Uterus (tissue), 4 donors: ENCODE measurements at places on chromosomes 11 and 22. TPM values are rescaled to one million over a fixed set of nuclear protein-coding genes. Genes with fewer than 3 reads are reported as not detected.

The ESAM gene
- total RNA-seq: 30.6 TPM

DNA sequence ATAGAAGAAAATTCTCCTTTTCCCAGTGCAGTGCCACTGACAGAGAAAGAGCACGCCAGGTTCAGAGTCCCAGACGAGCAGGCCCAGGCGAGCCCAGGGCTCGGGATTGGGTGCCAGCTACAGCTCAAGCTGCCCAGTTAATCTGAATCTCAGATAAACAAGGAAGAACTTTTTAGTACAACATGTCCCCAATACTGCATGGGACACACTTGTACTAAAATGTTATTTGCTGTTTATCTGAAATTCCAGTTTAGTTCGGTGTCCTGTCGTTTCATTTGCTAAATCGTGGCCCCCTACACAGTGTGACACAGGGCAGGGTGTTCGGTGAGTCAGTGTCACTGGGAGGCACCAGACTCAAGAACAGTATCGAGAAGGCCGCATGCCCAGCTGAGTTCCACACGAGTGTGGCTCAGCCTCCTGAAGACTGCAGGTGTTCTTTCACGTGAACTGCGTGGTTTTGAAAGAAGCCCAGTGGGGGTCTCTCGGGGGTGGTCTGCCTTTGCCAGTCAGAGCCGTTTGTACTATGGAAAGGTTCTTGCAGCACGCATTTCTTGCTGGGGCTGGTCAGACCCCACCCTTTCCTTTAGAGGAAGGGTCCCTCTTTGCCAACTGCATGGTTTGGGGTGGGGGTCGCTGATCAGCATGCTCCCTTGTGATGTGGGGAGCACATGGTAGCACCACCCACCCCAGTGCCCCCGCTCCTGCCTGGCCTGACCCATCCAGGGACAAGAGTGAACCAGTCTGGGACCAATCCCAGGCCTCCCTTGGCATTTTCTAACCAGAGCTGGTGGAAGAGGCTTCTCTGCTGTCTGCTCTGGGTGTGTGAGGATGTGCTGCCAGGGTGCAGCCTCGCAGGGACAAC lies 115.6 kb upstream of the B3GAT1 start:
- DNase-seq: no peak

DNA sequence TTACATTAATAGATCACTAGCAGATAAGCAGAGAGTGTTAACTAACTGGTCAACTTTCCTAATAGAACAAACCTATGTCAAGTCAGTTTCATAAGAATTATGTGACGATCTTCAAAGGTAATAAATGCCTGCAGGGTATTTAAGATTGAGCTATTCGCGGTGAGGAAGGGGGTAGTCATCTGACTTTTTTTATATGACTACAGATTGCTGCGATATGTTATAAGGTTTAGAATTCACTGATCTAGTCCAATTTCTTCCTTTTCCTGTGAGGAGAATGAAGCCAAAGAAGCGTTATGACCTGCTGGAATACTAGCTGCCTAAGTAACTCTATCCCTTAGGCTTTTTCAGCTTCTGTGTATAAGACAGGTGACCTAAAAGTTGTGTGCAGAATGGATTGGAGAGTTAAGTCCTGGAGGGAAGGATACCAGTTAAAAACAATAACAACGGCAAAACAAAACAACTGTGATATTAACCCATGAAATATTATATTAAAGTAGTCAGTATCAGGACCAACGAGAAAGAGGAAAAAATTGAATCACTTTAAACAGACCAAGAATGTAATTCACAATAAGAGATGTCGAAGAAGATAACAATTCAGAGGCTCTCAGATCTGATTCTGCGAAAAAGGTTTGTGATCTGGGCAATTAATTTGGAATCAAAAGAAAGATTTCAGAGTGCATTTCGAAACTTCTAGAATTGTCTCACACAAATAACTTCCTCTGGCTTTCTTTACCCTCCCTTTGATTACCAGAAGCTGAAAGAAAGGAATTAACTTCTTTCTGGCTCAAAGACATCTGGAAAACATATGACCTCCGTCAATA lies 630 bp downstream of the CASP4 start:
- DNase-seq: no peak

GRCh38 chr11:70159627-70160570 lies 43.2 kb upstream of the FADD start:
- DNase-seq: peak; percentile 63

- no peak for DNase-seq
These were observed 16.6 kb downstream of the SLC43A3 start for GRCh38 chr11:57410287-57410686.

The CRYBA4 gene
- total RNA-seq: not detected

The CAVIN3 gene
- 78.8 TPM for total RNA-seq

The JAM3 gene
- 52.1 TPM for total RNA-seq

DNA sequence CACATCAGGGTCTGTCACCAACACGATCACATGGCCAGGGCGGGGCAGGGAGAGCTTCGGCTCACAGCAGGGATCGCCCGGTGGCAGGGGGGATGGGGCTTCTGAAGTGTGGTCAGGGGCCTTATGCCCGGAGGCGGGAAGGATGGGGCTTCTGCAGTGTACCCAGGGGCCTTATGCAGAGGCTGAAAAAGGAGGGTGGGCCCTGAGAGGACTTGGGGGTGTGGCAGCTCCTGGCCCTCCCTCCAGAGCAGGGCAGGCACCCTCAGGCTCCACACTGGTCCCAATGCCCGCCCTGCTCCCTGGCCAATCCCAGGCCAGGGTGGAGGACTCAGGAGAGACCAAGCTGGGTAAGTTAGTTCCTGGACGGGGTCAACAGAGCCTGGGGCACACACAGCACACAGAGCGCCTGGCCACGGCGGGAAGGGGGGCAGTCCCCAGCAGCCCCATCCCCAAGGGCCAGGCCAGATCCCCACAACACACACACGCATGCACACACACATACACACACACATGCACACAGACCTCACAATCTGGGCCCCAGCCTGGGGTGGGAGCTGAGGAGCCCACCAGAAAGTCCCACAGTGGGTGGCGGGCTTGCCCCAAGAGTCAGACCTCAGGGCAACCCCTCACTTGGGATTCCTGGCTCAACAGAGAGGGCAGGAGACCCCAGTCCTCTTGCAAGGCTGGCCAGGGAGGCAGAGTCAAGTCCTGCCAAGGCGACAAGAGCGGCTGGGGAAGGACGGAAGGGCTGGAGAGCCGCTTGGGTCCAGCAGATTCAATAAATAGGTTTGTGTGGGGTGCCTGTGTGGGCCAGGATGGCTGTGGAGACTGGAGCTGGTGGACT lies 1.1 kb upstream of the CEND1 start:
- DNase-seq: no peak

The PHOX2A gene
- total RNA-seq: not detected

The NRGN gene
- total RNA-seq: not detected

DNA sequence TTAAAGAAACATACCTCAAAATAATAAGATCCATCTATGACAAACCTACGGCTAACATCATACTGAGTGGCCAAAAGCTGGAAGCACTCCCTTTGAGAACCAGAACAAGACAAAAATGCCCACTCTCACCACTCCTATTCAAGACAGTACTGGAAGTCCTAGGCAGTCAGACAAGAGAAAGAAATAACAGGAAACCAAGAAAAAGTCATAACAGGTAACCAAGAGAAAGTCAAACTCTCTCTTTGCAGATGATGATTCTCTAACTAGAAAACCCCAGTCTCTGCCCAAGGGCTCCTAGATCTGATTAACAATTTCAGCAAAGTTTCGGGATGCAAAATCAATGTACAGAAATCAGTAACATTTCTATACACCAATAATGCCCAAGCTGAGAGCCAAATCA lies 35.6 kb downstream of the TMEM123 start:
- DNase-seq: no peak

GRCh38 chr11:58057481-58057880 lies 26.7 kb downstream of the OR6Q1 start:
- DNase-seq: no peak

The STIP1 gene
- 69.9 TPM for total RNA-seq

- no peak for DNase-seq
These were observed 1.2 kb upstream of the GRK2 start for GRCh38 chr11:67264877-67265632.

DNA sequence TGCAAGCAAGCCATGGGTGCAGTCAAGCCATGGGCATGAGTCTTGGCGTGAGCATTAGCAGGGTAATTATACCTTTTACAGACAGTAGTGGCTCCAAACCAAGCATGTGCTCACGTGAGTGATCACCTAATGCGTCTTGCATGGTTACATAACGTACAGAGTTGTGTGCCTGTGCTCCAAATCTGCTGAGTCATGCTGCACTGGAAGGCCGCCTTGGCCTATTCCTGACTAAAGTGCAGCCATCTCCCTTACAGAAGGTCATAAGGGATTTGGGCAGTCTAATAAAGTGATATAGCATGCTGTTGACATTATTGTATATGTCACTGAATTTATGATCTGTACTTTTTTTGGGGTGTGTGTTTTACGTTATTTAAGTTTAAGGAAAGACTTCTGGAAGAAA lies 102.4 kb downstream of the ARHGAP42 start:
- DNase-seq: peak; percentile 23

GRCh38 chr11:64745189-64745520 lies 1.2 kb upstream of the RASGRP2 start:
- peak; percentile 67 for DNase-seq

GRCh38 chr11:110951950-110952503 lies 239.8 kb upstream of the ARHGAP20 start:
- no peak for DNase-seq

The APOA4 gene
- total RNA-seq: not detected

- DNase-seq: peak; percentile 68
These were observed 25.6 kb downstream of the ARRB1 start for GRCh38 chr11:75325713-75326438.

DNA sequence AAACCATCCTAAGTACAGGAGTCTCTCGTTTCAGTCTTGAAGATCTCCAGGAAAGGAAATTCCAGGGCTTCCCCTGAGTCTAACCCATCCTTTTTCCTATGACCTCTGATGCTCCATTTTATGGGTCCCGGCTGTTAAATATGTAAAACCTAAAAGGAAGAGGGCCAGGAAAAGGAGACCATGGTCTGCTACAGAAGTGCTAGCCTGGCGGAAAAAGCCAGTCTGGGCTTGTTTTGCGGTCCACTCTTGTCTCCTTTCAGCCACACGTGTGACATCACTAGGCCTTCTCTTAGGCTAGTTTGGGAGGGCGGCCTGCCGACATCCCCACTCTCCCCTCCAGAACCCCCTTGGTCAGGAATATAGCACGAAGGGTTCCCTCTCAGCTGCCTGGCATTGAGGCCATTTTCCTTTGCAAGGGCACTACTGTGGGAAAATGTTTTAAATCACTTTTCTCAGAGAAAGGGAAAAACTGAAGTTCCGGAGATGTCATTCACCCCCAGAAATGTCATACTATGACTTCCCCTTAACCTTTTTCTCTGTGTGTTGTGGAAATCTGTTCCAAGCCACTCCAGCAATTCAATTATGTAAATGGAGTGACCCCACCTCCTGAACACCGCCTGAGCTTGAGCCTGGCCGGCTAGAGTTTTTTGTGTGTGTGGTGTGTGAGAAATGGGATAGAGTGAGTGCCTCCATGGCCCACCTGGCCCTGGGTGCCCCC lies 86.9 kb downstream of the UBASH3B start:
- no peak for DNase-seq

DNA sequence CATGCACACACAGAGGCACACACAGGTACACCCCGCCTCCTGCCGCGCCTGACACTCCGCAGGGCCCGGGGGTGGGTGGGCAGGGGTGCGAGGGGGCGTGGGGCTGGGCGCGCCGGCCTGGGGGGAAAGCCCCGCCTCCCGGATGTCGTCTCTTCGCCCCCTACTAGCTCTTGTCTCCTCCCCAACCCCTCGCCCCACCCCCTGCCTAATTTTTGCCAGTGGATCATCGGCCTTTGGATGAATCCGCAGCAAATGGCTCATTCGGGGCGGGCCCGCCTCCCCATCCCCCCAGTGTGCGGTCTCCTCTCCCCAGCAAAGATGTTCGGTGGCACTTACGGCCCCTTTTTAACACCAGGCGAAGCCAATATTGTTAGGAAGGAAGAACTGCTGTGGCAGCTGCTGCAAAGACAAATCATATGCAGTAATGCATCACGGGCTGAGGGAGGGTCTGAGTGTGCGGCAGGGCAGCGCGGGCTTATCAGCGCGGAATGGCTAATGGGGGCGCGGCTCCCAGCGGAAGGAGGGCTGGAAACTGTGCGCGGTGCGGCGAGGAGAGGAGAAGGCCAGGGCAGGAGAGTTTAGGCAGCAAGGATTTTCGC lies 13.4 kb upstream of the NECTIN1 start:
- peak; percentile 32 for DNase-seq

- no peak for DNase-seq
These were observed 466.3 kb upstream of the ARHGAP42 start for GRCh38 chr11:100220801-100221200.

DNA sequence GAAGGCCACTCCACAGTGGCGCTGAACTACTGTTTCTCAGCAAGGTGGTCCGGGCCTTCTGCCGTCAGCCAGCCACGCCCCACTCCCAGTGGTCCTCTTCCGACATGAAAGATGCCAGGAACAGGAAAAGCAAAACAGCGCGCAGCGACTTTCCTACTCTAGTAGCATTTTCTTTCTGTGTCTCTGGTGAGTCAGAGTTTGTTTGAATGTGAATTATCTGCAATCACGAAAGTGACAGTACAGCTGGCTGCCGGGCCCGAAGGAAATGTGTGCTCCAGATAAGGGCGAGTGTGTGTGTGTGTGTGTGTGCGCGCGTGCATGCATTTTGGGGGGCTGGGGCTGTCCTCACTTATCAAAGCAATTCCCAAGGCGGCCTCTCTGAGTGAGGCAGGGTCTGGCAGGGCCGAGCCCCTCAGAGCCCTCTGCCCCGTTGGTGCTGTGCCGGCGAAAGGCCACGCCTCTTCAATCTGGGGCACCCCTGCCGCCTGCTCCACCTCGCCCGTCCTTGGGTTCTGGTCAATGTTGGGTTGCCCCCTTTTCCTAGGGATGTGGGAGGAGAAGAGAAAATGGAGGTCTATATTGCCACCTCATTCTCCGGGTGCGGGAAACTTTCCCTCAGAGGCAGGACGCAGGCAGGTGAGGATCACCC lies 288.5 kb downstream of the KIRREL3 start:
- no peak for DNase-seq

- DNase-seq: no peak
These were observed 6.3 kb upstream of the APOL5 start for GRCh38 chr22:35711336-35711735.

The CRELD2 gene
- 3.6 TPM for total RNA-seq

DNA sequence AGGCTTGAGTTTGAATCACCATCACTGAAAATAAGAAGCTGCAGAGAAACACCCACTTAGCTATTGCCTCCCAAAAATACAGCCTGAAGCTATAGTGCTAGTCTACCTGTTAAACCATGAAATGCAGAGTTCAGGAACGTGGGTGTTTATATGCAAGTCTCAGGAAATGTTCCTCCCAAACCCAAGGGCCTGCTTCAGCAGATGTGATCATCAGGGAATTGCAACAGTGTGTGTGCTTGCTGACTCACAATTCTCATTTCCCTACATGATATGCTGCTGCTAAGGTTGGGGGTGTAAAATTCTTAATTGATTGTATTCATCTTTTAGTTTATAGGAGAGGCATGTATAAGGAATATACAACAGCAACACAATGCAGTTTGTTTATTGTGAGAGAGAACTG lies 49.6 kb downstream of the NUP98 start:
- DNase-seq: no peak

DNA sequence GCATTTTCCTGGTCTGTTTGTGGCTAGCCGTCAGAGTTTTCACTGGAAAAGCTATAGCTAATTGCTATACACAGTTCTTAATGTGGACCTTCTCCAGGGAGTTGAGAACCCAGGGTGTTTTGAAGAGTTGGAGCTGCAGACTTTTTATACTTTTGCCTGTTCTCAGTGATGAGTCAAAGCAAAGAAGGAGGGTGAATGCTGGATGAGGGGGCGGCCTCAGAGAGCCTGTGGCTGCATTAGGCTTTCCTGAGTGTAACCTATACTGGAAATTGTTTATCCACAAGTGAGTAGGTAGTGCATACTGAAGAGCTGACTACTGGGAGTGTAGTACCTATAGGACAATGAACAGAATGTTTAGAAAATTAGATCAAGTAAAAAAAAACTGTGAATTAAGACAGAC lies 79.7 kb upstream of the HORMAD2 start:
- DNase-seq: no peak

The CDC42BPG gene
- under 0.01 TPM for total RNA-seq

The PACSIN2 gene
- total RNA-seq: 34.4 TPM
